PC-9 (cell line): ENCODE measurements at places on chromosomes 2 and 18. TPM values are rescaled to one million over a fixed set of nuclear protein-coding genes. Genes with fewer than 3 reads are reported as not detected.

SPDYA gene
- 1.9 and 3.0 TPM in 2 replicates for total RNA-seq

SERPINB10 gene
- not detected in 2 replicates for total RNA-seq

RIT2 gene
- total RNA-seq, result not detected in 2 replicates

- DNase-seq, result no peak
Measured at GRCh38 chr2:34266908-34267697, 668.0 kb upstream of the FAM98A start.

DNA sequence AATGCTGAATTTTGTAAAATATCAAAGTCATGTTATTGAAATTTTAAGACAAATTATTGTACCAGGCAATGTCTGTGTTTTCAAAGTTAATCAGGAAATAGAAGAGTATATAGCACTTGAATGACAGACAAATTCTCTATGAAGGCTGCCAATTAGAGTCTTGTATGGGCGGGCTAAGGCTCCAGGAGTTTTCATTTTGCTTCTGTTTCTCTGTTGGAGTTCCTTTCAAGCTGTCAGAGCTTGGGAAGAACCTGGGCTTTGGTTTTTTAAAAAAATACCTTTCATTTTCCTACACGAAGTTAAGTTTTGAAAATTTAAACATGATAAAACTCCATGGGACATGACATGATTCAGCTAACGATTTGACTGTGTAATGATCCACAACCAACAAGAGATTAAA lies 339.0 kb upstream of the KCNH7 start:
- no peak for DNase-seq

- DNase-seq, result no peak
Measured at GRCh38 chr2:210798180-210798579, 241.8 kb downstream of the CPS1 start.

GRCh38 chr2:197620133-197620532 lies 55.3 kb downstream of the RFTN2 start:
- DNase-seq, result no peak

- peak; percentile 76 for DNase-seq
Measured at GRCh38 chr2:101064868-101065549, 62.9 kb downstream of the RPL31 start.
